ENCODE measurements at places on chromosomes 1 and 21.

DNA sequence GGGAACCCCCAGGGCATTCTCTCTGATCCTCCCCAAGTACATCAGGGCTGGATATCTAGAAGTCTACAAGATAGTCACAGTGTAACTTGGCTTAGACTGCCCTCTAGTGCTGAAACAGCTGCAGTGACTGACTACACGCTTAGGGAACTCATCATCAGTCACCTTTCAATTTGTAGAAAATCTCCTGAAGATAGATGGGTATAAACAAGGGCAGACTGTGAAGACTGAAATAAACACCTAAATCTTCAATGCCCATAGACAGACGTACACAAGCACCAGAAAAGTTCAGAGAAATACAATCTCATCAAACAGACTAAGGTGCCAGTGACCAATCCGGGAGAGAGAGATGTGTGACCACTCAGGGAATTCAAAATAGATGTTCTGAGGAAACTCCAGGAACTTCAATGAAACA, 46.6 kb downstream of the PACC1 start:
- DNase-seq = peak; percentile 67

GRCh38 chr1:247373721-247374141, 42.1 kb upstream of the ZNF496 start:
- DNase-seq = peak; percentile 14

DNA sequence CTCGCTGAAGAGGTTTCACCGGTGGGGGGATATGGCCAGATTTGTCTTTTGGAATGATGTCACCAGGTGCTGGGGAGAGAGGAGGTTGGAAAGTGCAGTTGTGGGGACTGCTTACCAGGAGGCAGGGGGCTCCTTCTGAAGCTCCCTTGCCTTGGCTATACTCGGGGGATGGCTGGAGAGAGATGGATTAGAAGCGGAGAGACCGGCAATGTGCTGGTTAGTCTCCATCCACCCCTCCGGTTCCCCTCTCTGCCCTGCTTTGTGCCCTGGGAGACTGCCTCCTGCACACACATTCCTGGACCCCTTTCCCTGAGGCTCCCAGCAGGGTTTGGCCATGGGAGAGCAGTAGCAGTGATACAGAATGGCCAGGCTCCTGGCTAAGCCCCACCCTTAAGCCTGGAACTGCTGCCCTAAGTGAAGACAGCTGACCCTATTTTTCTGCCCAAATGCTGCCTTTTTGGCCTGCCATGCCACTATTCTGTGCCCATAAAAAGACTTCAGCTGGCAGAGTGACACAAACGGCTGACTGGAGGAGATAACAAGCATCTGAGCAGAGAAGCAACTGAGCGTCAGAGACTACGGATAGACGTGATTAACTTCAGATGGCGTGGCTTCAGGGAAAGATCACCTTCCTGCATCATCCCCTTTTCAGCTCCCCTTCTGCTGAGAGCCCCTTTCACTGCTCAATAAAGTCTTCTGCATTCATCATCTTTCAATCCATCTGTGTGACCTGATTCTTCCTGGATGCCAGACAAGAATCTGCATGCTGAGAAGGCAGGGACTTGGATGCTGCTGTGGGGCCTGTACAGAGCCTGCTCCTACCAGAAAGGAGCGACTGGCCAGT, 14.5 kb upstream of the VPS13D start:
- DNase-seq = no peak

GRCh38 chr1:221039616-221040015, 160.4 kb downstream of the HLX start:
- DNase-seq = no peak

GRCh38 chr1:208513799-208514198, 269.6 kb upstream of the PLXNA2 start:
- no peak for DNase-seq

GRCh38 chr1:207944571-207944970, 33.6 kb upstream of the CD34 start:
- DNase-seq = no peak

GRCh38 chr21:15408089-15408488, 321.7 kb upstream of the USP25 start:
- no peak for DNase-seq

GRCh38 chr21:26847002-26847401, 1.8 kb upstream of the ADAMTS1 start:
- no peak for DNase-seq

- no peak for DNase-seq
Measured at GRCh38 chr1:190323530-190323929, 154.1 kb downstream of the BRINP3 start.

DNA sequence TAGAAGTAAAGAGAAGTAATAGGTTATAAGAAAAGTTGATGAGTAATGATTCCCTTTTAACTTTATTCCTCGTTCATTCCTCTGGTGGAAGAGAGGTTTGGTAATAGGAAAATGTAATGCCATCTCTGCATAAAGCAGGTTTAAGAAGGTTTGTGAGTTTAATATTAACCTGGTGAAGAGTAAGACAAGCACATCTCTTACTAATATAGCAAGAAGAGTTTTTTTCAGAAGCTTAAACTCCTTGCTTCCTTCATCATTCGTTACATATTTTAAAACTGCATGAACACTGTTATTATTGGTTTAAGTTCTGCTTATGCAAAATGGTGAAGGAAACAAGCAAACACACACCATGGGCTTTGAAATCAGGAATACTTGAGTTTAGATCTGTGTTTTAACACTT, 9.2 kb upstream of the PLA2G4A start:
- no peak for DNase-seq

DNA sequence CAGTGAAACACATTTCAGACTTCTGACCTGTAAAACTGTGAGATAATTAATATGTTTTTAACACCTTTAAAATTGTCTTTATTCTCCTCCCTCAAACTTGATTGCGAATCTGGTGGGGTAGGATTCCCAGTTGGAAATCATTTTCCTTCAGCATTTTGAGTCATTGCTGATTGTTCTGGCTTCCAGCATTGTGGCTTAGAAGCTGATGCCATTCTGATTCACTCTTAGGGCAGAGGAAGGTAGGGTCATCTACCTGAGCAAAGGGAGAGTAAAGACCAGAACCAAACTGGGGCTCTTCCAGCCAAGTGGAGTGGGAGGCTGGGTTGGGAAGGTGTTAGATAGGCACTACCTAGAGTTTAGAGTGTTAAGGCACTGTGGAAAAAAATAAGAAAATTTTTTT, 61.2 kb downstream of the MPZL1 start:
- no peak for DNase-seq

DNA sequence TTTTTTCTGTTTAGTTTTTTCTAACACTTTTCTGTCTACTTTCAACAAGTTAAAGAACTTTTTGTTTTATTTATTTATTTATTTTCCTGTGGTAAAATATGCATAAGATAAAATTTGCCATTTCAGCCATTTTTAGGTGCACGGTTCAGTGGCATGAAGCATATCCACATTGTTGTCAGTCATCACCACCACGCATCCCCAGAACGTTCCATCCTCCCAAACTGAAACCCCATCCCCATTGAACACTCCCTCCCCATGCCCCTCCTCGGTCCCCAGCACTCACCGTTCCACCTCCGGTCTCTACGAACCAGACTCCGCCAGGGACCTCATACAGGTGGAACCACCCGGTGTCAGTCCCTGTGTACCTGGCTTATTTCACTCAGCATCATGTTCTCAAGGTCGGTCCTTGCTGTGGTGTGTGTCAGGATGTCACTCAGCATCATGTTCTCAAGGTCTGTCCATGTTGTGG, 118.1 kb downstream of the SIK1 start:
- no peak for DNase-seq

DNA sequence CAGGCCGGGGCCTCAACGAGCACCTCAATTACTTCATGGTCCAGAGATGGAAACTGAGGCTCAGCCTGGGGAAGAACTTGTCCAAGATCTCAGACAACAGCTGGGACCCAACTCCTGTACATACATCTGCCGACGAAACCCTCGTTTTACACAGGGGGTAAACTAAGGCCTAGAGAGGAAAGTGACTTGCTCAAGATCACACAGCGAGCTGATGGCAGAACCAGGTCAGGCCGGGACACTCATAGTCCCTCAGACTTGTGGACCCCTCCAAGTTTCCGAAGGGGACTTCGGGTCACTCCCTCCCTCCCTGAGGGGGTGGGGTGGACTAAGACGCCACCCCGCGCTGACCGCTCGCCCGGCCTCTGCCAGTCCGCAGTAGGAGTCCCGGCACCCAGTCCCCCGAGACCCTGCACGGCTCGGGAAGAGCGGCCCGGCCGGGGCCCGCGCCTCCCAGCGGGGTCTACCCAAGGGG, 430 bp downstream of the WASF2 start:
- DNase-seq = peak; percentile 24

GRCh38 chr1:221961532-221962292, 219.8 kb upstream of the DUSP10 start:
- DNase-seq = peak; percentile 54

- no peak for DNase-seq
Measured at GRCh38 chr1:242140836-242141235, 141.9 kb upstream of the MAP1LC3C start.

- no peak for DNase-seq
Measured at GRCh38 chr1:161100556-161100955, 2.4 kb downstream of the KLHDC9 start.

DNA sequence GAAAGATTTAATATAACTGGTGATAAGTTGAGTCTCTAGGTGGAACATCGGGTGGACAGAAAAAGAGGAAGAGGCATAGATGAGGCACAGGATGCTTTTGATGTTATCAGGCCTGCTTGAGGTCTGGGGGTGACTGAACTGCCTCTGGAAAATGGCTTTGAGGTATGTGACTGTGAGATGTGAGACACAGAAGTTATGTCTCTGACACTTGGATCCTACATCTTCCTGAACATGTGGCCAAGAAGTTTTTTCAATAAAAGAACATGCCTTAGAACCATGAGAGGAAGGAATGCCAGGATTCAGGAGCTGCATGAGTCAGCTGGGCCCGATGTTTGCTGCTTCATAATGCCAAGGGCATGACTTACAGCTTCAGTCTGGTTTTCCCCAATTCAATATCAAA, 11.5 kb upstream of the AIM2 start:
- DNase-seq = peak; percentile 75

DNA sequence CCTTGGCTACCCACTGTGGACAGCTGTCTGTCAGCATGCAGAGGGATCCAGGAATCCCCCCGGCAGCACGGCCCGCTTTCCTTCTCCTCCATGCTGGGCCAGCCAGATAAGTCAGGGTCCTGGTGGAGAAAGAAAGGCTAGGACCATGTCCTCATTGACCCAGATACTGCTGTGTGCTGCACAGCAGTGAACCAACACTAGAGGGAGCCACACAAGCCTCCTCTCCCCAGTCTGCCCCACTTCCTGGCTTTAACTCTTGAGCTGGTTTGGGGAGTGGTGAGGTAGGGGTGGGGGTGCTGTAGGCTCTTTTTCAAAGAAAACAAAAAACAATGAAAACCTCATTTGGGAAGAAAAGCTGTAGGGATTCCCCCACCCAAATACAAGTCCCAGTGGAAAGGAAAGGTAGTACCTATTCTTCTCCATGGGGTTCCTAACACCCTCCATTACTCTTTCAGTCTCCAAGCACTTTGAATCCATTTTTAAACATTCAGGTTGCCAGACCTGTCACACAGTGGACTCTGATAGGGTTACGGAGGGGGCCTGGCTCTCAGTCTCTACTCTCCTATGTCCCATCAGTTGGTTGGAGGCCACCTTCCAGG, 84.9 kb upstream of the CD1D start:
- no peak for DNase-seq

GRCh38 chr1:203273869-203274602, 31.3 kb upstream of the BTG2 start:
- DNase-seq = no peak

- peak; percentile 35 for DNase-seq
Measured at GRCh38 chr1:179002552-179003345, 22.9 kb upstream of the FAM20B start.

DNA sequence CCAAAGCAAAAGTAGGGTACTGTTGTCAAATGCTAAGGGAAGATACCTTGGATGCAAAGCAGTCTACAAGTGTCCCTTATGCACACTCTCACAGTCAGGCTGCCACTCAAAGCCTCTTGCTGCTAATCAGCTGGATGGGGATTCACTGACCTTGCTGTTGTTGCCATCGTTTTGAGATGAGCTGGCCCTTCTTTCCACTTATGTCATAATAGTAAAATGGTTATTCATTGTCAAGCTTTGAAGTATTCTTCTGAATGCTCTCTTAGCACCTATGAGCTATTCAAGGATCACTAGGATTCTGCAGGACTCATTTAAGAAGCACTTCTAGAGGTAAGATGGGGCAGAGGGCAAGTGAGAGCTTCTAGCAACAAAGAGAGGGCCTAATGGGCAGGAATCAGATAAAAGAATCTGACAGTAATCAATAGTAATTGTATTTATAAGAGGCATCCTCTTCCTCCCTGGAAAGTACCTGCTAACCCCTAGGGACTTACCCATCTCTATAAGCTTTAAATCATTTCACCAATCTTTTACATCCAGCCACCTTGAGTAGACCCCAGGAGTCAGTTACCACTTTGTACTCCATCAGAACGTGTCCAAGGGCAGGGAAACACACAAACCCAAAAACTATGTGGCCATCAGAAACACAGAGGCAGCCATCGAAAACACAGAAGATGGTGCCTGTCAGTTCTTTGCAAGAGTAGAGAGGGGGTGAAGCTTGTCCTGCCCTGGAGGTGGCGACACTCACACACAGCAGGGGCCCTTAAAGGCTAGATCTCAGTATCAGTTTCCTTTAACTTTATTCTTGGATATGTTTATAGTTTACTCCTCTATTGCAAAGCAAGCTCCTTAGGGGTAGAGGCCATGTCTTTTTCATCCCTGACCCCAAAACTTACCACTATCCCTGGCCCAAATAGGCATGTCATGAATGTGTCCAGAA, 103.7 kb upstream of the NFIA start:
- DNase-seq = peak; percentile 52

DNA sequence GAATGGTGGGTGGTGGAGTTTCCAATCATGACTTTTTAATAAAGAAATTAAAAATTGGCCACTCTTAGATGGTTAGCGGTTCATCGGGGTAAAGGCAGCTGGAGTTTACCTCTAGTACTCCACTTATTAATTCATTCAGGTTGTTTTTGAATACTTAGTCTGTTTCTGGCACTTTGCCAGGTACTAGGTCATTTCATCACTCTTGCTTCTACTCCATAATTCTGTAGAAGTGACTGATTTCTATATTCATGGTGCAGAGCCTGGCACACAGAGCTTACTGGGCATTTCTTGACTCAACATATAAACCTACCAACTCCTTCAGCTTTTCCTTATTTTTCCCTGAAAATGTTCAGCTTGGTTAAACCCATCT, 31.5 kb downstream of the FOXD2 start:
- DNase-seq = no peak

DNA sequence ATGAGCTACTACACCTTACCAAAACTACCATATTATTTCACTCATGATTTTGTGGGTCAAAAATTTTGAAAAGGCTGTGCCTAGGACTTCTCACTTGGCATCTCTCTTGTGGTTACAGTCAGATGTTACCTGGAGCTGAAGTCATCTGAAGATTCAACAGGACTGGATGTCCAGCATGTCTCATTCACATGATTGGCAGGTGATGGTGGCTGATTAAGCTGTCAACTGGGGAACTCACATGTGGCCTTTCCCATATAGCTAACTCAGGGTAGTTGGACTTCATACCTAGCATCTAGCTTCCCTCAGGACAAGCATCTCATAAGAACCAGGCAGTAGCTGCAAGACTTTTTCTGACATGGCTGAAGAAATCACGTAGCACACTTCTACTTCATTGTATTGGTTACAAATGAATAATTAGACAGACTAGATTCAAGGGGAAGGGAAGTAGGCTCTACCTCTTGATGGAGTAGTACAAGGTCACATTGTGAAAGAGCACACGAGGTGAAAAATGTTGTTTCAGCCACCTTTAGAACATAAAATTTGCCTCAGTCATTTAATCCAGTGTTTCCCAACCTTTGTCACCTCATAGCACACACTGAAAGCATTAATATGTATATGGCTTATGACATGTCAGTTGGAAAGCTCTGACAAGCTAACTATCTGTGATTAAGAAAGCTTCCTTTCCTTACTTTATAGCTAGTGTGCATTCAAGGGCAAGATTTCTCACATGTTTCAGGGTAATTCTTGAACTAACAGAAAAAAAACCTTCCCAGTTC, 68.0 kb upstream of the PTGFRN start:
- DNase-seq = no peak

Data from fibroblast of gingiva (primary cell).